ENCODE measurements at places on chromosomes 7 and 10.

GRCh38 chr10:75404815-75405597, 3.4 kb upstream of the ZNF503 start:
- no peak for DNase-seq

DNA sequence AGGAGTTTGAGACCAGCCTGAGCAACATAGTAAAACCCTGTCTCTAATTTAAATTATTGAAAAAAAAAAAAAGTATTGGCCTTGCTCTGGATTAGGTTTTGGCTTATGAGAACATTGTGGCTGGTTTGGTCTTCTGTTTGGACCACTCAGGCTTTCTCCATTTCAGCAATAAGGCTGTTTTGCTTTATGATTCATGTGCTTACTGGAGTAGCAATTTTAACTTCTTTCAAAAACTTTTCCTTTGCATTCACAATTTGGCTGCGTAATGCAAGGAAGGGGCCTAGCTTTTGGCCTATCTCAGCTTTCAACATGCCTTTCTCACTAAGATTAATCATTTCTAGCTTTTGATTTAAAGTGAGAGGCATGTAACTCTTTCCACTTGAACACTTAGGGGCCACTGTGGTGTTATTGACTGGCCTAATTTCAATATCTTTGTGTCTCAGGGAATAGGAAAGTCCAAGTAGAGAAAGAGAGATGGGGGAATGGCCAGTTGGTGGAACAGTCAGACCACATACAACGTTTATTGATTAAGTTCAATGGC, 38.0 kb upstream of the SRPK2 start:
- DNase-seq, result no peak

DNA sequence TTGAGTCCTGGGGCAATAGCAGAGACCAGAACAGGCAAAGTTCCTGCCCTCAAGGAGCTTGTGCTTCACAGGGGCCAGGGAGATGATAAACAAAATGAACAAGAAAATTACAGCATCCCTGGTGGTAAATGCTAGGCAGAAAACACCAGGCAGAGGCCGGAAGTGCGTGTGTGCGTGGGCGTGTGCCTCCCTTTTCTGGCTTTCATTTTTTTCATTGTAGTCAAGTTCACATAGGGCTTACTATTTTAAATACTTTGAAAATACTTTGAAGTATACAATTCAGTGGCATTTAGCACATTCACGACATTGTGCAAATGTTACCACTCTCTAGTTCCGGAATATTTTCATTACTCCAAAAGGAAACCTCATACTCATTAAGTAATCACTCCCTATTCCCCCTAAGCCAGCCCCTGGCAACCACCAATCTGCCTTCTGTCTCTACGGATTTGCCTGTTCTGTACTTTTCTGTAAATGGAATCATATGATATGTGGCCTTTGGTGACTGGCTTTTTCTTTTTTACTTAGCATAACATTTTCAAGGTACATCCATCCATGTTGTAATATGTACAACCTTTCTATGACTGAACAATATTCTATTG, 88.1 kb upstream of the PDCD4 start:
- DNase-seq, result peak; percentile 73

DNA sequence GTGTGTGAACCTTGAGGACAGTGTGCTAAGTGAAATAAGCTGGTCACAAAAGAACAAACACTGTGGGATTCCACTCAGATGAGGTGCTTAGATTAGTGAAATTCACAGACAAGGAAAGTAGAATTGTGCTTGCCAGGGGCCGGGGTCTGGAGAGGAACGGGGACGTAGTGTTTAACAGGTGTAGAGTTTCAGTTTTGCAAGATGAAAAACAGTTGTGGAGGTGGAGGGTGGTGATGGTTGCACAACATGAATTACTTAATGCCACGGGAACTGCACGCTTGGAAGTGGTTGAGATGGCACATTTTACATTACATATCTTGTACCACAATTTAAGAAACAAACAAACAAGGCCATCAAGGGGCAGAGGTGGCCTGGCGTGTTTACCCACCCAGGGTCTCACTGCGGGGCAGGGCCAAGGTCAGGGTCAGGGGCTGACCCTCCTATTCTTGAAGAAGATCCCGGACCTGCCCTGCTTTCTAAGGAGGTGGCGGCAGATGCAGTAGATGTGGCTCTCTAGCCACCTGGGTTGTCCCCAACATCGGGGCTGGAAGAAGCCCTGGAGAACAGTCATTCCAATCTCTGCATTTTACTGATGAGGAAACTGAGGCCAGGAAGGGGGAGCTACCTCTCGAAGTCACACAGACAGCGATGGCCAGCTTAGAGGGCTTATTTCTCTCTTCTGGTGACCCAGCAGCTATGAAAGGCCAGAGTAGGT, 91.5 kb upstream of the LRRC4 start:
- DNase-seq, result no peak

- no peak for DNase-seq
These were observed 155.9 kb upstream of the SLC13A1 start for GRCh38 chr7:123355576-123356190.

DNA sequence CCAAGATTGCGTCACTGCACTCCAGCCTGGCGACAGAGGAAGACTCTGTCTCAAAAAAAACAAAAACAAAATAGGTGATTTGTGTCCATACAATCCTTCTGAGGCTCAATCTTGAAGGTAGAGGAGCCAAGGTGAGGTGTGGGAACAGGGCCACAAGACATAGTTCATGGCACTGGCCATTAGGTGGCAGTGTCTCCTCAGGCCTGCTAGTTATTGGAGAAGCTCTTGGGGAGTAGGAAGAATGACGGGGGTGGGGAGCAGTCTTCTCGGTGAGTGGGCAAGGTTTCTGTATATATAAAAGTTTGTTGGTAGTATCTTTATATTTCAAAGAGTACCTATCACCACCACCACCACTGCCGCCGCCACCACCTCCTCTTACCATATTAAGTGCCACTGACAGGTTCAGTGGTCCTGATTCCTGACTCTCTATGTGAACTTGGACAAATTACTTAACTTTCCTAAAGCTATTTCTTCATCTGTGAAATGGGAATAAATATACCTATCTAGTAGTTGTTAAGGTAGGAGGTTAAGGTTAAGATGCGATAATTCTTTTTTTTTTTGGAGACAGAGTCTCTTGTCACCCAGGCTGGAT, 24.0 kb downstream of the CCSER2 start:
- peak; percentile 74 for DNase-seq

GRCh38 chr7:106421181-106421762, 136.5 kb upstream of the NAMPT start:
- no peak for DNase-seq

DNA sequence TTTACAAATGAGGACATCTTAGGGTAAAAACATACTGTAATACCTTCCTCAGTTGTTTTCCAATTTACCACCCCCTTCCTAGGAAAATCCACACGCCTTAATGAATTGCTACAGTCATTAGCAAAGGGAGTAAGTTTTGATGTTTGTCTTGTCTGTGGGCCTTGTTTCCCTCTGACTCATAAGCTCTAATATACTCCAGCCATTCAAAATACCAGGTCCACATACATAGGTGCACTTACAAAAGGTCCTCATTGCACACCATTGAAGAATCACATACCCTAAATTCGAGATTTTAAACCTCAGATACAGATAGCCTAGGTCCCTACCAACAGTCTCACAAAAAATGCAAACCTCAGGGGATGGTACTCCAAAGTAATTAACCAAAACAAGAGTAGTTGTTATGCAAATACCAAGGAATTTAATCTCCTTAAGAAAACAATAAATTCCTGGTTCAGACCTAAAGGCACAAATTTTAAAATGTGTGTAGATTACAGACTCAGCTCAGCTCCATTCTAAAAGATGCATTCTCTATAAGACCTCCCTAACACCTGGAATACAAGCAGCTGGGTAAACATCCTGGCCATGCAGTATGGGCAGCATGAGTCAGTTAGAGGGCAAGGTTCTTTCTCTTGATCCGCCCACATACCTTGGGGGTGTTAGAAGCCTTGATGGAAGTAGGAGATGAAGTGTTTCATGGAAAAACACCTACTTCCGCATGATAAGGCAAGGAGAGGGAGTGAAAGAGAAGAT, 3.0 kb upstream of the LIPK start:
- no peak for DNase-seq

DNA sequence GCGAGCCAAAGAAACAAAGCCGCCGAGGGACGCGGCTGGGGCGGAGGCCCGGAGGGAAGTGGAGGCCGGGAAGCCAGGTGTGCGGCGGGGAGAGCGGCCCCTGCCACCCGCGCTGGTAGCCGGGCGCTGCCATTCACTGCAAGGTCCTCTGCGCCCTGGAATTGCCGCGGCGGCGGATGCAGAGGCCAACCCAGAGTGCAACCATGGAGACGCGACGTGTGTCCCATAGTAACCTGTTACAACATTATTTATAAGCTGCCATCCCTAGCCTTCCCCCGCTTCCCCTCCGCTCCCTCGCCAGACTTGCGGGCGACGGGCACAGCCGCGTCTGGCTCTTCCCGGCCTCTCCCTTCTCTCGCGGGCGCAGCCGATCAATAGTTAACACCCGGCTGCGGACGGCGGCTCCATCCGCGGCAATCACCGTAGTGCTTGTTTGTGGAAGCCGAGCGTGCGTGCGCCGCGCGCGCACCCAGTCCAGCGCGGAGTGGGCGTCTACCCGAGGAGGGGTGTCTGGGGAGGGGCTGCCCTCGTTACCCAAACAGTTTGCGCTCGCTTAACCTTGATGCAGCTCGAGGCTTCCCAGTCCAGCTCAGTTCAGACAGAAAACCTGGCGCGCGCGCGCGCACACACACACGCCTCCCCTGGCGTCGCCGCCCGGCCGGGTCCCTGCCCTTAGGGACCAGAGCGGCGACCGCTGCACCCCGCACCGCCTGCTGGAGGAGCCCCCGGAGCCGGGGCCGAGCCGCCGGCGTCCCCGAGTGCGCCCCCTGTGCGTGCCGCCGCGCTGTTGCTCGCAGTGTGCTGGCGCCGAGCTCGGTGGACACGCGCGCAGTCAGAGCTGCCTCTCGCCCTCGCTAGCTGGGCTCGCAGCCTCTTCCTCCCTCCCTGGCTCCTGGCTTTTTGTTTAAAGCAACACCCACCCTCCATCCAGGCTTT, 165.4 kb upstream of the DPP6 start:
- DNase-seq, result no peak

GRCh38 chr10:117534321-117535297, 7.9 kb upstream of the EMX2 start:
- DNase-seq, result no peak

GRCh38 chr7:116443101-116443523, 56.4 kb upstream of the CAV2 start:
- no peak for DNase-seq

- DNase-seq, result no peak
These were observed 339.9 kb downstream of the CCSER2 start for GRCh38 chr10:84668186-84668763.

GRCh38 chr10:91957091-91957490, 33.5 kb downstream of the BTAF1 start:
- DNase-seq, result no peak

DNA sequence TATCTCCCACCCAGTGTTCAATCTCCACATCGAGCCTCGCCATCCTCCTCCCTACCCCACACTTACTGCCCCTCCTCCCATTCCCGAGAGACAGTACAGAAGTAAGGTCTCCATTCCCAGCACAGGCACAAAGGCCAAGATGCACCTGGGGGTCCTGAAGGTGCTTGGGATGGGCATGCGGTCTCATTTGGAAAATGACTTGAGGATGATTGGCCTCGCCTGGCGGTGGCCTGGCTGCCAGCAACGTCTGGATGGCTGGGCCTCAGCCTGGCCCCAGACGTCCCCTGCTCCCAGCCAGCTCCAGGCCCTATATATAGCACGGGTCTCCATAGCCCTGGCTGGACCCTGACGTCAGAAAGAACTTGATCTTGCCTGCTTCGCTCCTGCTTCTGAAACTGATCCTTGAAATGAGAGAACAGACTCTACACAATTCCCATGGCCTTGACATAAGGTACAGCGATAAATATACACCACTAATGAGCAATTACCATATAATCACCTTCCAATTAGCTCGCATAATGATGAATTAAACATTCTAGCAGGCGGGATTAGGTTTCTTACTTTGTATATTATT, 11.8 kb downstream of the EMX2 start:
- no peak for DNase-seq

GRCh38 chr7:1800902-1801301, 130.8 kb downstream of the ELFN1 start:
- DNase-seq, result no peak

DNA sequence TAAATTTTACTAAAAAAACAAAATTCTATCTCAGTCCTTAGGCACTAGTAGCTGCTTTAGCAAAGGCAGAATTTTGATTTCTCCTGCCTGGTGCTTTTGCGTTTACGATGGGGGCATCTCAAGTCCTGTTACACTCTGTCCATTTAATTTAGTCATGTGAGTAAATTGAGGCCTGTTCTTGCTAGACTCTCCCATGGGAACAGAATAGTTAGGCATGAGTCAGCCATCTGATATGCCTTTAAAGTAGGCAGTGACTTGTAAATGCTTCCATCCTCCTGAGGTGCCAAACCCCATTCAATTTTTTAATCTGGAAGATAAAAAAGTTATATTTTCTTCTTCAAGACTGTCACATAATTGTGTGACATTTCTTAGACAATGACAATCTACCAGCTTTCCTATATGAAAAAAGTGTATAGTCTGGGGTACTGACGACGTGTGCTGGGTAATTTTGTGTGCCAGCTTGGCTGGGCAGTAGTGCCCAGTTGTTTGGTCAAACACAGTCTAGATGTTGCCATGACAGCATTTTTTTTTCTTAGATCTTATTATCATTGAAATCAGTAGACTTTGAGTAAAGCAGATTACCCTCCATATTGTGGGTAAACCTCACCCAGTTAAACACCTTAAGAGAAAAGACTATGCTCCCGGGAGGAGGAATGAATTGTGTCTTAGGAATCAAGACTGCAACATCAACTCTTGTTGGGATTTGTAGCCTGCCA, 603.4 kb downstream of the SORCS1 start:
- no peak for DNase-seq

DNA sequence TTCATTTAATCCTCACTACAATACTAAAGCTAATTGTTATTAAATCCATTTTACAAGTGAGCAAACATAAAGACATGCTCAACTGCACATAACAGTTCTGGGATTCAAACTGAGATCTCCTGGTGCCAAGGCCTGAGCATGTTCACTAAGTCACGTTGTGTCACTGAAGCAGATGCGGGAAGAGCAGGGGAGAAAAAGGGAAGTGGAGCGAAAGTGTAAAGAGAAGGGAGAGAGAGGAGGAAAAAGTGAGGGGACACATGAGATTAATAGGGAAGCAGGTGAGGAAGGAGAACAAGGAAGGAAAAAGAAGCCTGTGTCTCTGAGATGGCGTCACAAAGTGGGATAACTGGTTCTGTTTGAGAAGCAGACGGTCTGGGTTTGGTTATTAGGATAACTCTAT, 38.9 kb upstream of the KAT6B start:
- DNase-seq, result no peak
